ENCODE measurements at places on chromosomes 13 and 19.

DNA sequence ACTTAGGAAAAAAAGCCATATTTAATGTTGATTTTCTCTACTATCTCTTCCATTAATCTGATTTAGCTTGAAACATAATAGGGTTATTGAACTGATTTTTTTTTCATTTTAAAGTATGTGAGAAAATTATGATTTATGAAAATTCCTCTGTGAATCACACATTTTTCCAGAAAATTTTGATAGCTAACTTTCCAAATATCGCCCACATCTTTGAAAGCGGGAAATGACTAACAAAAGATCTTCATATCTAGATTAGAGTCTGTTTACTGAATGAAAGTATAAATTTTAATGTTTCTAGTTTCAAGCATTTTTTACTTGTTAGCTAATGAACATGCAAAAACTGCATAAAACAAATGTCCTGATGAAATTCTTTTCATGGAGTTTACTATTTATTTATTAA, 97.4 kb downstream of the POSTN start:
- no peak for ATAC-seq

GRCh38 chr19:45791744-45792469, 738 bp downstream of the DMWD start:
- no peak for ATAC-seq

DNA sequence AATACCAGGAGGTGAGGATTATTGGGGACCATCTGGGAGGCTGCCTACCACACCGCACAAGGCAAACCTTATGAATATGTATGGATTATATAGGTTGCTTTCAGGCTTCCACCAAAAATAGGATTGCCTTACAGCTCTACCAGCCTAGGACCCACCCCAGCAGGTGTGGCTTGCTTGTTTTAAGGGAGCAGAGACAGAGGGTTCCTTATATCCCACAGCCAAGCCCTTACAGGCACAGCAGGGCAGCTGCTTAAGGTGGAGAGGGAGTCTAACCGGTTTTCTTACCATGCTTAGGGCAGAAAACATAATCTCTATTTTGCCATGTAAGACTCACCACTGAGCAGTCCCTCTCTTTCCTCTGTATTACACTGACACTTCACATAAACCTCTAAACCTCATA, 16.1 kb upstream of the TTYH1 start:
- no peak for ATAC-seq

GRCh38 chr13:31699650-31700049, 39.7 kb upstream of the RXFP2 start:
- no peak for ATAC-seq

DNA sequence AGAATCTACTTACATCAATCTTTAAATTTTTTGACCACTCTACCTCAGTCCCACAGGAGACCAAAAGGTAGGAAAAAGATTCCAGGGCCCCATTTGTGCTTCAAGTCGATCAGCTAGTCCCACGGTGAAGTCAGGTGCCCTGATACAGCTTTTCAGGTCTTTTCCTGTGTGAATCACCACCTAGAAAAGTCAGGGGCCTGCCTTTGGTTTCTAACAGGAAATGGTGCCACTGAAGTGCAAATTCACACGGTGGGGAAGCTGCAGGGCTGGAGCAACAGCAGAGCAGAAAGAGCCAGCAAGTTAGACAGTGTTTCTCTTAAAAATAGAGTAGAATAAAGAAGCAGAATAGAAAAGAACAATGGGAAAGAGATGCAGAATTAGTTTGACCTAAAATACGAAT, 107.5 kb downstream of the KLF12 start:
- peak; percentile 98 for ATAC-seq

DNA sequence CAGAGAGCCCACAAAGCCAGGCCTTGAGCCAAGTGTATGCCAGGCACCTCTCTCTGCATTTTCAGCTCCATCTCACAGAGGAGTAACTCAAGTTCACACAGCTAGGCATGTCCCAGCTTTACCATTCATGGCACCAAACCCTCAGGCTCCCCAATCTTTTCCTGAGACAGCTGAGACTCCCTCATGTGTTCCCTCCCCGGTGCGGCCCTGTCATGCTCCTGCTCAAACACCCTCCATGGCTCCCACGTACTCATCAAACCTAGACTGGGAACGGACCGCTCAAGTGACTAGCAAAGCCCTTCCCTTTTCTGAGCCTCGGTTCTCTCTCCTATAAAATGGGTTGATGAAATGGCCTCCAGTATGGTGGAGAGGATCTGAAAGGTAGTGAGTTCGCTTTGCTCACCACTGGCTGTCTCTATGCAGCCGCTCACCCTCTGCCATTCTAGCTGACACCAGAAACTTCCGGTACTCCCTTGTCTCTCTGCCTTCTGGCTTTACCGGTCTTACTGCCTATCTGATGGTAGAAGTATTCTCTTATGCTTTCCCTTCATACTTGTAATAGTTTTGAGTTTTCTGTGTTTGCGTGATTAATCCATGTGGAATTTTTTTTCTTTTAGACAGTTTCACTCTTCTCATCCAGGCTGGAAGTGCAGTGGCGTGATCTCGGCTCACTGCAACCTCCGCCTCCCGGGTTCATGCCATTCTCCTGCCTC, 7.8 kb upstream of the SLC44A2 start:
- ATAC-seq: no peak

GRCh38 chr13:97342136-97342535, 91.8 kb upstream of the RAP2A start:
- ATAC-seq: no peak

- no peak for ATAC-seq
Observed at GRCh38 chr13:85108356-85108755, 690.9 kb downstream of the SLITRK6 start.

- ATAC-seq: peak; percentile 55
Observed at GRCh38 chr19:40165362-40165937, 25.8 kb upstream of the MAP3K10 start.

- peak; percentile 45 for ATAC-seq
Observed at GRCh38 chr19:8663920-8664670, 33.7 kb downstream of the NFILZ start.

DNA sequence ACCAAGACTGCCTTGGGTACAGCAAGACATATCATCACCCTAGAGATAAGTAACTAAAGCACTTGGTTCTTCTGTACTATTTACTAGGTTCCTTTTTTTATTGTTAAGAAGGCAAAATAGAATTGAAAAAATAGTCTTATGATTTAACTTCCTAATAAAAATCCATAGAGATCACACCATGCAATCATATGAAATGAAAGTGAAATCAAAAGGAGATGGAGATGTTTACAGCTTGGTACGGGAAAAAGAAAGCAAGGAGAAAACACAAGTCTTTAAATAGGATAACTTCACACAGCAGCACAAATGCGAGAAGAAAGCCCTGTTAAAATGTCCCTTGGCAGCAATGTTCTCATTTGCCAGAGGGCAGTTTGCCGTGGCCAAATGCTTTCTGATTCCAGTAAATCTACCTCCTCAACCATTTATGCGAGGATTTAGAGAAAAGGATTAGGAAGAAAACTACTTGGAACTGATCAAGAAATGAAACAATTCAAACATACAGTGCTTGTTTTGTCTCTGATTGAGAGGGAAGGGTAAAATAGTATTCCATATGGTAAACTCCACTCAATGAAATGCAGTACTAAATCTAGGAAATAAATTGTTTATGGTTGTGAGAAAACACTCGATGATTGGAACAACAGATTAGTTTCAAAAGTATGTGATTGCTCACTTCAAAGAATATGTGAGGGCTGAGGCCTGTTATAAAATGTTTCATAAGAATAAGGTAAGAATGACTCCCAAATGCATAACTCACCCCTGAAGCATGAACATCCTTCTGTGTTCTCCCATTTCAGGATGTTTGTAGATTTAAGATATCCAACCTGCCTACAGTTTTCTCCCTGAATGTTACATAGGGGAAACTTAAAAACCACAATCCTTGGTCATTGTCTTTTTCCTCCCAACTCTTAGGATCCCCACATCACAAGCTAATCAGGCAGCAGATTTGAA, 487.8 kb downstream of the DACH1 start:
- ATAC-seq: no peak

GRCh38 chr19:13085666-13086065, 17.0 kb downstream of the LYL1 start:
- ATAC-seq: no peak

GRCh38 chr13:86830046-86830445, 841.1 kb upstream of the SLITRK5 start:
- ATAC-seq: no peak

GRCh38 chr19:45402298-45403061, 2.4 kb downstream of the PPP1R13L start:
- no peak for ATAC-seq

DNA sequence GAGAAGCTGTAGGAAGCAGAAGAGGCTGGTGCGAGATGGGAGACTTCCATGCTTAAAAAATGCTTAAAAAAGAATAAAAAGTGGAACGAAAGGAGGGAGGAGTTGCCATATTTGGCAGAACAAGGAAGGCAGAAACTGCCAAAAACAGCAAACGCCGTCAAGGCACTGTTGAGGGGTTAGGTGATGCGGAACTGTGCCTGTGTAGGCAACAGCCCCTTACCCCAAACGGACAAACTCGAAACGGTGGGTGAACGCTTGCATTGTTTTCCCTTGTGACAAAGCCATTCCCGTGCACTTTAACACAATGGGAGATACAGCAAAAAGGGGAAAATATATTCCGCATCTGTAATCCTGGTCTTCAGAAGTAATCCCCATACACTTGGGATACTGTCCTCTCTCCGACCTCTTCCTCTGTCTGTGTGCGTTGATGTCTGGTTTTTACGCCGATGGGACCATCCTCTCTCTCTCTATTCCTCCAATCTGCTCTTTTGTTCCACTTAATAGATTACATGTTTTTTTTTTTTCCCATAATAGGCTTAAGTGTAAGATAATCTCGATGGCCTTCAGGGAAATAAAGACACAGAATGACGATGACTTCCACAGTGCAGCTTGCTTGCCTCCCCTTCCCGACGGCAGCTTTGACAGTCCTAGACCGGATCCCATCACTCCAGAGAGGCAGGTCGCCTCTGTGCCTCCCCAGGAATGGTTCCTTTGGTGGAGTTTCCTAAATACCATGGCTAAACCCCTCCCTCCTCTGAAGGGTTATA, 132.7 kb upstream of the RNF113B start:
- ATAC-seq: no peak

GRCh38 chr13:105920370-105920769, 615.1 kb downstream of the EFNB2 start:
- no peak for ATAC-seq

GRCh38 chr19:17778251-17778967, 16.5 kb upstream of the B3GNT3 start:
- ATAC-seq: peak; percentile 25

GRCh38 chr13:53207556-53207955, 178.9 kb downstream of the OLFM4 start:
- no peak for ATAC-seq

- ATAC-seq: no peak
Observed at GRCh38 chr19:43806848-43807247, 4.6 kb upstream of the LYPD5 start.

GRCh38 chr19:42363614-42364346, 26.3 kb downstream of the CNFN start:
- no peak for ATAC-seq

DNA sequence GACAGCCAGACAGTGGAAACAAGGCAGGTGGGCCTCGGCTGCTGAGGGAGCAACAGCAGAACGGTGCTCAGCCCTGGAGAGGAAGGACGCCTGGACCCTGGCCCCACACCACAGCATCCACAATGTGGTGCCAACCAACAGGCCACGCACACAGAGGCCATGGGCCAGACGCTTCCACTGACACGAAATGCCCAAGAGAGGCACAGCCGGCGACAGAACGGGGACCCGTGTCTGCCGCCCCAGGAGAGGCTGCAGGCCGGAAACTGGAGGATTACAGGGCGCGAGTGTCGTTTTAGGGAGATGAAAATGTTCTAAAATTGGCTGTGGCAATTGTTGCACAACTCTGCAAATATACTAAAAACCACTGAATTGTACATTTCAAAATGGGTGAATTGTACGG, 69.7 kb downstream of the RASA3 start:
- no peak for ATAC-seq

GRCh38 chr19:47266401-47266941, 8.2 kb upstream of the INAFM1 start:
- ATAC-seq: no peak

DNA sequence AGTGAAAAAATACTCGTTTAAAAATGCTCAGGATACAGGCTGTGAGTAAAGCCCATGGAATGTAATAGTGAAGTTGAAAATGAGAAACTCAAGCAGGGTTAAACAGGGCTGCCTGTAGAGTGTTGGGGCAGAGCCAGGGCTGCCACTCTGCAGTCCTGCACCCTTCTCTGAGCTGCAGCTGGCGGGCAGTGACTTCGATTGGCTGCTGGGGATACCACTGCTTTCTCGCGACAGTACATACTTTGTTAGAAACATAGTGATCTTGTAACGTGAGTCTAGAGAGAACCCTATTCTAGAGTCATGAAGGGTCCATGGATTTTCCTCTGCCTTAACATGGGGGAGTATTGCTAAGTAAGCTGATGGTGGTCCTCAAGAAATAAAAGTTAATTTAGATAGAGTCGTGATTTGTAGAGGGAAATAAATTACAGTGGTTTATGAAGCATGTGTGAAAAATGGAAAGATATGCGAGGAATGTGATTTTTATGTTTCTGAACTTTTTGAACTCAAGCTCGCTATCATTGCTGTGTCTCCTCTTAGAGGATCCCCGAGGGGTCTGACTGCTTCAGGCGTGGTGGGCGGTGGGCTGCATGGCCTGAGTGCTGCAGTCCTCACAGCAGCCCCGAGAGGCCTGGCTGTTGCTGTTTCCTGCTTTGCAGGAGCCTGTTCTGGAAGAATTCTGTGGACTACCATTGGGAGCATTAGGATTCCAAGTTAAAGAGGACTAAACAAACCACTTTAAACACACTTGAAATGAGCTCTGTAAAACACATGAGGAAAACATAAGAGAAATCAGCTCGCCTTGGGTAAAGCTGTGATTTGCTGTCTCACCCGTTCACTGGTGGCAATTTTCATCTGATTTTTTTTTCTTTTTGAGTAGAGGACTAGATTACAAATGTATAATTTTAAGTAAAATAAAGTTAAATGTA, 95.7 kb downstream of the ARHGEF7 start:
- ATAC-seq: no peak

- ATAC-seq: no peak
Observed at GRCh38 chr19:17794412-17794730, 567 bp upstream of the B3GNT3 start.

- ATAC-seq: no peak
Observed at GRCh38 chr13:91816263-91816807, 417.9 kb downstream of the GPC5 start.

DNA sequence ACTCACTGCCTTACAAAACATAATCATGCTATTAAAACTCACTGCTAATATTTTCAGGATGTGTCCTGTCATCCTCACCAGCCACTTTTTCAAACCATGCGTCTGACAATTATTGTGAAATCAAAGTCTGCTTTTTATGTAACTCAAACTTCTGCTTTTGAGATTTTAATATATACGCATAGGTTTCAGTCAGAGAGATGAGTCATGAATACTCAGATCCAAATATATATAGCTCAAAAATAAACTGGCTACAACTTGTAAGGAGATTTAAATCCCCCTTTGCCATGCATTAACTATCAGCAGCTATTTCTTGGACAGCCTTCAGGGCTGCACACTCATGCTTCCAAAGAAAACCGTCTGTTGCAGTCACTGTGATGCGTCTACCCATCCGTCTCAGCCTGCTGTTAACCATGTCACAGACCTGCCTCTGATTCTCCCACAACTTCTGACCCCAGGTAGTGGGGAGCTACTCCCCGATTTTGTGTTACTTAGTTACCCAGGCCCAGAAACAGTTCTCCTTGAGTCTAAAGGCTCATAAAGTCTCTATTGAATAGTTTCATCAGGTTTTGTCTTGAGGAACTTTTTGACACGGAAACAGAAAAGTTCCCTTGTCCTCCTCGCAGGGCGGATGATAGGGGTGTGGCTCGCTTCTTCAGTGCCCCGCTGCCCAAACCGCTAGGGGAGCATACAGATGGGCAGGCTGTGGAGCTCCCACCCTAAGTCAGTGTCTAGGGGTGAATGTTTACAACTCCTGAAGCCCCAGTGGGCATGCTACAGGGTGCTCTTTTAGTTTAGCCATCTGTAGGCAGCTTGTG, 33.8 kb upstream of the SGCG start:
- ATAC-seq: no peak

Measured in activated CD4-positive, CD25-positive, alpha-beta regulatory T cell treated with anti-CD3 and anti-CD28 coated beads, Interleukin-2, amount 50 U/mL, for 24 hours (primary cell).